AG10803 (cell line): ENCODE measurements at places on chromosomes 16 and 17.

DNA sequence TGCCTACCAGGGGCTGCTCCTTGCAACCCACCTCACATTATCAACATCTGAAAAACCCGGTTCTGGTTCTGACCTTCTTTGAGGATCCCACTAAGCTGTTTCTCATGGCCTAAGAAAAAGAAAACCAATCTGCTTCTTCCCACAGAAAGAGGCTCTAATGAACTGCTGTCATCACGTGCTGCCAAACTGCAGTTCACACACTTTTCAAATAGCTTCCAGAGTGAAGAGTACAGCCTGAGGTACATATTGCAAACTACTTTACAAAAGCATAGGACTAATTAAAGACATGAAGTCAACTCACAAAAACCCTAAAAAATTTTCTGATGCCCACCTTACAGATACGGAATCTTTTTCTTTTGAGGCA, 36.7 kb downstream of the SMG6 start:
- DNase-seq, result no peak

GRCh38 chr17:73902416-73903181, 258.4 kb upstream of the SDK2 start:
- no peak for DNase-seq

- no peak for DNase-seq
Observed at GRCh38 chr16:50528820-50529219, 19.4 kb upstream of the NKD1 start.

- no peak for DNase-seq
Observed at GRCh38 chr17:82946081-82946480, 106.3 kb upstream of the ZNF750 start.

GRCh38 chr16:12350945-12351344, 374.4 kb downstream of the SNX29 start:
- DNase-seq, result no peak

DNA sequence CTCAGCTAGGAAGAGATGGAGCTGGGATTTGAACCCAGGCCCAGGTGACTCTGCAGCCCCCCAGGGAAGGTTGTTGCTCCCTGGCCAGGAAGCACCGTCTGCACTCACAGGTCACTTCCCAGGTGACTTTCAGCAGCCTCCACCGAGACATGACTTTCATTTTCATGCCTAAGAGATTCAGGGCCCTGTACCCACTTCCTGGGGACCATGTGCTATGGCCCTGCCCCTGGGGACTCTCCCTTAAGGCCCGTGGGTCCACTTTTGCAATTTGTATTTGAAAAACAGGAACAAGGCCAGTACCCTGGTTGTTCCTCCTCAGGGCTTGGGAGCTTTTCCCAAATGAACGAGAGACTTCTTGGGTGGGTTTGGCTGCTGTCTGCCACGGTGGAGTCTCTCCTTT, 191.0 kb downstream of the IRF8 start:
- no peak for DNase-seq

DNA sequence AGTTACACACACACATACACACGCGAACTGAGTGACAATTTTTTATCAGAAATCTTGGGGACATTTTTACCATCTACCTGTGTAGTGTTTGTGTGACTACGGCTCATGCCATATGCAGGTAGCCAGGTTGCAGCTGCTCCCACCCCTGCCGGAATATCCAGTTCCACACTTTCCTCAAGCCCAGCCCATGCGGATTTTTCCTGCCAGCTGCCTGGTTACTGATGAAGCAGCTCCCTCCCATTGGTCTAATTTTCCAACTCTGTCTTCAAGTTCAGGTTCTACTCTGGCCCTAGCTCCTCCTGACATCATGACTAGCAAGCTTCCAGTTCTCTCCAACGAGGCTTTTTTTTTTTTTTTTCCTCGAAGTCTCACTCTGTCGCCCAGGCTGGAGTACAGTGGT, 4.8 kb downstream of the GSG1L2 start:
- peak; percentile 20 for DNase-seq

GRCh38 chr17:27562777-27563455, 68.1 kb upstream of the LGALS9 start:
- DNase-seq, result no peak

- DNase-seq, result no peak
Observed at GRCh38 chr16:66374176-66374575, 7.7 kb downstream of the CDH5 start.

DNA sequence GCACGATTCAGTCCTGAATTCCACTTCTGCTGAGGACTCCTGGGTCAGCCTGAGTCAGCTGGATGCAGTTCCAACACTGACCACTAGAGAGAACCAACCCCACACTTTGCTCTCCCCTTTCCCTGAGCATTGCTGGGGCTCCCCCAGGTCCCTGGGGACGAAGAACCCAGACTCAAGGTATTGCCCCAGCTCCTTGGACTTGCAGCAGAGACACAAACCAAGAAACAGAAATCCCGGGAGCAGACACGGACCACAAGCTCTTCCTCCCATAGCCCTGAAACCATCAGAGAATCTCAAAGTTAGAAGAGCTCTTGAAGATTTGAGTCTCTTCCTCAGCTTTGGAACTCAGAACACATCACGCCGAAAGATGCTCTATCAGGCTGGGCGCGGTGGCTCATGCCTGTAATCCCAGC, 678 bp upstream of the GH1 start:
- peak; percentile 52 for DNase-seq

GRCh38 chr17:50986989-50987660, 121.0 kb upstream of the TOB1 start:
- DNase-seq, result peak; percentile 22

DNA sequence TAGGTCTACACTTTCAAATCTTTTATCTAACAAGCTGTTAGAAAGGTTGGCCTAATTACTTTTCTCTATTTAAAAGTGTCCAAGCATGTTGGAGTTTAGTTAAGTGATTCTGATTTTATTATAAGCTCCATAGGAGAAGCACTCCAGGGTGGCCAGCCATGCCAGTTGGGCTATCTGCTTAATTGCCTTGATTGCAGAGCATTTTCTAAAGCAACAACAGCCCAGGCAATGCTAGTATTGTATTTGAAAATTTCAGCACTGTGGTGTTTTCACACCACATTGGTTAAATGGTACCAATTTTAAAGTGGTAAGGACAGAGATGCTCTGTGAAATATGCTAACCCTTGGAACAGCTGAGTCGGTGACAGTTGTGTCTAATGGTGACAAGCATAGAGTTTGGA, 510.5 kb upstream of the CDH8 start:
- DNase-seq, result no peak

- DNase-seq, result peak; percentile 88
Observed at GRCh38 chr16:72989579-72990551, 58.1 kb downstream of the ZFHX3 start.

DNA sequence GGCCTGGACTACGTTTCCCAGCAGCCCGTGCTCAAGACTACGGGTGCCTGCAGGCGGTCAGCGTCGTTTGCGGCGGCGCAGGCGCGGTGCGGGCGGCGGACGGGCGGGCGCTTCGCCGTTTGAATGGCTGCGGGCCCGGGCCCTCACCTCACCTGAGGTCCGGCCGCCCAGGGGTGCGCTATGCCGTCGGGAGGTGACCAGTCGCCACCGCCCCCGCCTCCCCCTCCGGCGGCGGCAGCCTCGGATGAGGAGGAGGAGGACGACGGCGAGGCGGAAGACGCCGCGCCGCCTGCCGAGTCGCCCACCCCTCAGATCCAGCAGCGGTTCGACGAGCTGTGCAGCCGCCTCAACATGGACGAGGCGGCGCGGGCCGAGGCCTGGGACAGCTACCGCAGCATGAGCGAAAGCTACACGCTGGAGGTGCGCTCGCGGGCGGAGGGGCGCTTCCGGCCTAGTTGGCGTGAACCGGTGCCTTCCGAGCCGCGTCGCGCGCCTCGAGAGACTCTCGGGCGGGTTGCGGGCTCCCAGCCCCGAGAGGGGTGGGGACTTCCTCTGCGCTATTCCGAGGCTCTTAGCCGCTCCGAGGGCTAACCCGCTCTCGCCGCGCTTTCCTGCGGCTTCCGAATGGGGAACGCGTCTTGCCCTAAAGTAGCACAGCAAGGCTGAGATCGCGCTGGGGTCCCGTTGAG, at the start of gene RBL2:
Gene RBL2, plus strand, starts transcription at position 95 of the 689 bp plus-strand sequence. Its CDS starts 86 bp downstream, at position 181.
- peak; percentile 79 for DNase-seq

DNA sequence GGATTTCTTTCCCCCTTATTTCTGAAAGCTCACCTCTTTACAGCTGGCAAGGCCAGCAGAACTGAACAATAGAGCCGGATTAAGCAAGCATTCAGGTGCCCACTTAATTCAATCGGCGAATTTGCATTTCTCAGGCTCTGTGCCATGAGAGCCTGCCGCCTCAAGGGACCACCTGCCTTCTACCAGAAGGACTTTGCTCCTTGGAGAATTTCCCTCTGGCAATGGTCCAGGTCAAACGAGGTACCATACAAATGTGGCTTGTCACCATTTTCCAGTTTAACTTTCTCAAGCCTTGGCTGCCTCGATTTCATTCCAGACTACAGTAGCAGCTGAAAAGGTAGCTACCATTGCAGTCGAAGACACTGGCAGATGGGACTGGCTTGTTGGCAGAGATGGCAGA, 534.0 kb downstream of the MAF start:
- DNase-seq, result no peak

GRCh38 chr17:65985571-65985970, 206.4 kb downstream of the CEP112 start:
- no peak for DNase-seq

- no peak for DNase-seq
Observed at GRCh38 chr16:817001-817906, 16.7 kb upstream of the GNG13 start.

- no peak for DNase-seq
Observed at GRCh38 chr17:56076980-56077379, 76.3 kb upstream of the ANKFN1 start.

DNA sequence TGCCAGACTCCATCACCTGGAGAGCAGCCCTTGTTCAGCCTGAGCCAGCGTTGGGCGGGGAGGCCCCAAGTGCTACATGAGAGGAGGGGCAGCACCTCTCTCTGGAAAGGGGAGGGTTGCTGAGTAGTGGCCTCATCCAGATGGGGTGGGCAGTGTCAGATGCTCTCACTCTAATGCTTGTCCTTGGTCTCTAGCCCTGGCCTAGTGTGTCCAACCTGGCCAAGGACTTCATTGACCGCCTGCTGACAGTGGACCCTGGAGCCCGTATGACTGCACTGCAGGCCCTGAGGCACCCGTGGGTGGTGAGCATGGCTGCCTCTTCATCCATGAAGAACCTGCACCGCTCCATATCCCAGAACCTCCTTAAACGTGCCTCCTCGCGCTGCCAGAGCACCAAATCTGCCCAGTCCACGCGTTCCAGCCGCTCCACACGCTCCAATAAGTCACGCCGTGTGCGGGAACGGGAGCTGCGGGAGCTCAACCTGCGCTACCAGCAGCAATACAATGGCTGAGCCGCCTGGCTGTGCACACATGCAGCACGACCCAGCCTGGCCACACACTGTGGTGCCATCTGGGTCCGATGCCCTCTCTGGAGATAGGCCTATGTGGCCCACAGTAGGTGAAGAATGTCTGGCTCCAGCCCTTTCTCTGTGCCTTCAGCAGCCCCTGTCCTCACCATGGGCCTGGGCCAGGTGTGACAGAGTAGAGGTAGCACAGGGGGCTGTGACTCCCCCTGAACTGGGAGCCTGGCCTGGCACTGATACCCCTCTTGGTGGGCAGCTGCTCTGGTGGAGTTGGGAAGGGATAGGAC, 4.3 kb downstream of the CTRL start:
- DNase-seq, result no peak

DNA sequence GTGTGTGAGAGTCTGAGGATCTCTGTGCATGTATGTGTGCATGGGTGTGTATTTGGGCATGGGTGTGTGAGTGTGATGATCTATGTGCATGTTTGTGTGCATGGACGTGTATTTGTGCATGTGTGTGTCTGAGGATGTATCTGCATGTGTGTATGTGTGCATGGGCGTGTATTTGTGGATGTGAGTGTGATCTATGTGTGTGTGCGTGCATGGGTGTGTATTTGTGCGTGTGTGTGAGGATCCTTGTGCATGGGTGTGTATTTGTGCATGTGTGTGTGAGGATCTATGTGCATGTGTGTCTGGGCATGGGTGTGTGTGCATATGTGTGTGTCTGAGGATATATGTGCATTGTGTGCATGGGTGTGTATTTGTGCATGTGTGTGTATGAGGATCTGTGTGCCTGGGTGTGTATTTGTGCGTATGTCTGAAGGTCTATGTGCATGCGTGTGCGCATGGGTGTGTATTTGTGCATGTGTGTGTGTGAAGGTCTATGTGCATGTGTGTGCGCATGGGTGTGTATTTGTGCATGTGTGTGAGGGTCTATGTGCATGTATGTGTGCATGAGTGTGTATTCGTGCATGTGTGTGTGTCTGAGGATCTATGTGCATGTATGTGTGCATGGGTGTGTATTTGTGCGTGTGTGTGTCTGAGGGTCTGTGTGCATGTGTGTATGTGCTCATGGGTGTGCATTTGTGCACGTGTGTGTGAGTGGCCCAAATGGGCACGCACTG, 26.5 kb upstream of the ITGAX start:
- no peak for DNase-seq

- no peak for DNase-seq
Observed at GRCh38 chr16:8893976-8894690, 12.0 kb downstream of the LITAFD start.

GRCh38 chr17:68087851-68088250, 52.3 kb downstream of the KPNA2 start:
- no peak for DNase-seq

DNA sequence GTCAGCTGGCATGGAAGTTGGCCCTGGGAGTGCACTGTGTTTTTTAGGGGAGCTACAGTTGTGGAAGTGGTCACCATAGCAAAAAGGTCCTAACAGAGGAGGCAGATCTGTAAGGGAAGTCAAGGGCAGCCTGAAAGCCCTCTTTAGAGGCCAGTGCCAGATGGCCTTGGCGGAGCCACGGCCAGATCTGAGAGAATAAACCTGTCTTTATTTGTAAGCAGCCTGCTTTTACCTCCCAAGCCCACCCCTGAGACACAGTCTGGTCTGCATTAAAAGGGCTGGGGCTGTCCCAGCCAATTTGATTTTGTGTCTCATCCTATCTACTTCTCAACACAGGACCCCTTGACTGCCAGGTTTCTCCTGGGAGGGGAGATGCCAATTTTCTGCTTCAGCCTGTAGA, 51.0 kb upstream of the NOL11 start:
- no peak for DNase-seq

DNA sequence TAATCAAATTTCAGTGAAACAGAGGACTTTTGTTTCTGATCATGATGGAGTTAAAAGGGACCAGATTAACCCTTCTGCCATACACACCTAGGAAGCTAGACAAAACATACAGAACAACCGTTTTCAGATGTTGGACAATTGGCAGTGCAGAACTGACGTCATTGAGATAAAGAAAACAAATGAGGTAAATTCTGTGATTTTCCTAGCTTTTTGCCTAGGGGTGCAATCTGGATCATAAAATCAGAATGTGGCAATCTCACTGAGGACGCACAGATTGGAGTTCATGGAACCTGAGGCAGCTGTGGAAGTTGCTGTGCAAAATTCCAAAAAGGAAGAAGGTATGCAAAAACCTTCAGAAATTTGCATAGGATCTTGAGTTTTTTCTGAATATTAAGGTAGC, 15.0 kb upstream of the USP32 start:
- no peak for DNase-seq

DNA sequence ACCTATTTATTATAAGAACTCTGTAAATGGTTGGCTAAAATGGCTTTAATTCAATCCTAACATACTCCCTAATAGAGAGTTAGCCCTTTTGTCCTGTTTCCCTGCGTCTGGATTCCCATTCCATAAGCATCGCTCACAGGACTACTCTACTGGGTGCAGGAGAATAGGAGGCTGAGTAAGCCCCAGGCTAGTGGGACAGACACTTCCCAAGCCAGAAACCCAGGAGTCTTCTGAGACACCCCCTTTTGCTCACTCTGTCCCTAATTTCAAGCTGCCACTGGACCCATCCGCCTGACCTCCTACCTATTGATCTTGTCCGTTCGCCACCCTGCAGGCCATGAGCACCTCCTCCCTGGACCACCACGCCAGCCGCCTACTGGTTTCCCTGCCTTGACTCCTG, 16.7 kb upstream of the TOB1 start:
- peak; percentile 67 for DNase-seq
